Naive B cell (primary cell): ENCODE measurements at places on chromosomes 7 and 10. TPM values are rescaled to one million over a fixed set of nuclear protein-coding genes. Genes with fewer than 3 reads are reported as not detected.

DNA sequence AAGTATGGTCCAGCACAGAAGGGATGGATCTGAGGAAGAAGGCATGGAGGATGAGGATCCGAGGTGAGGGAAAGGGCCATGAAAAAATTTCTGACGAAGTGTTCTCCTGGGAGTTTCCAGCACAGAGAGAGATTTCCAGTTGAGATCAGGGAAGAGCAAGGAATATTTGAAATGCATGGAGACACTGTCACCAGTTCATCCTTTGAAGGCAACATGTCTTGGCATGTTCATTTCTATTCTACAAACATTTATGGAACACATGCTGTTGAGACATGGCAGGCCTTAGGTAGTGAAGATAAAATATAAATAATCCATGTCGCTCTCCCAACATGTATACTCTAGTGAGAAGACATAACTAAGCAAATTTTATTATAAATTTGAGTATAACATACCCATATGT, 234.0 kb upstream of the TCF7L2 start:
- no peak overlapping the region for H3K4me3 ChIP-seq
- H3K4me1 ChIP-seq = peaks cover 2% of the 10 kb centered on the region
- no peaks in the 10 kb centered on the region for H3K27me3 ChIP-seq
- H3K27ac ChIP-seq = no peak overlapping the region

C10orf95 gene
- 0.45 TPM for polyA plus RNA-seq

GRCh38 chr7:99729486-99730237, 5.3 kb downstream of the CYP3A7 start:
- no peak overlapping the region for H3K4me3 ChIP-seq
- DNase-seq = no peak

DNA sequence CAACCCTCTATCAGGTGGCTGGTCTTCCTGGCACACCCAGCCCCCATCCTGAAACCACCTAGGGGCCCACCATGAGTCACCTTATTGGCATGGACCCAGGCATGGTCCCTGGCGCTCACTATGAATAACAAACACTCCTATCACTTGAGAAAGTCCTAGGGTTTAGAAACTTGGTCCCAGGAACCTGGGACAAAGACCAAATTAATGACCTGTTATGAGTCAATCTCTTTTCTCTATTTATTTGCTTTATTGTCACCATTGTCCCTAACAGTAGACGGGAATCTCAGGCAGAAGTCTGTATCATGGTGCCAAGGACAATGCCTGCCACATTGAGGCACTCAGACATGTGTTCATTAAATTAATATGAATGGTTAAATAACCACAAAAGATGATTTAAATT, 599.6 kb upstream of the C7orf33 start:
- H3K27ac ChIP-seq = no peak overlapping the region
- no peaks in the 10 kb centered on the region for H3K36me3 ChIP-seq
- DNase-seq = no peak
- no peaks in the 10 kb centered on the region for H3K27me3 ChIP-seq
- no peak overlapping the region for H3K4me3 ChIP-seq
- H3K4me1 ChIP-seq = no peaks in the 10 kb centered on the region

GRCh38 chr7:28395831-28396230, 16.5 kb upstream of the CREB5 start:
- H3K4me3 ChIP-seq = no peak overlapping the region
- no peak for DNase-seq
- H3K27me3 ChIP-seq = peaks cover 36% of the 10 kb centered on the region
